Activated naive CD8-positive, alpha-beta T cell treated with anti-CD3 and anti-CD28 coated beads for 36 hours (primary cell): ENCODE measurements at places on chromosomes 5 and 9. TPM values are rescaled to one million over a fixed set of nuclear protein-coding genes. Genes with fewer than 3 reads are reported as not detected.

GRCh38 chr5:147854894-147855773 is 23.4 kb upstream of the SCGB3A2 start:
- no peak for DNase-seq

DNA sequence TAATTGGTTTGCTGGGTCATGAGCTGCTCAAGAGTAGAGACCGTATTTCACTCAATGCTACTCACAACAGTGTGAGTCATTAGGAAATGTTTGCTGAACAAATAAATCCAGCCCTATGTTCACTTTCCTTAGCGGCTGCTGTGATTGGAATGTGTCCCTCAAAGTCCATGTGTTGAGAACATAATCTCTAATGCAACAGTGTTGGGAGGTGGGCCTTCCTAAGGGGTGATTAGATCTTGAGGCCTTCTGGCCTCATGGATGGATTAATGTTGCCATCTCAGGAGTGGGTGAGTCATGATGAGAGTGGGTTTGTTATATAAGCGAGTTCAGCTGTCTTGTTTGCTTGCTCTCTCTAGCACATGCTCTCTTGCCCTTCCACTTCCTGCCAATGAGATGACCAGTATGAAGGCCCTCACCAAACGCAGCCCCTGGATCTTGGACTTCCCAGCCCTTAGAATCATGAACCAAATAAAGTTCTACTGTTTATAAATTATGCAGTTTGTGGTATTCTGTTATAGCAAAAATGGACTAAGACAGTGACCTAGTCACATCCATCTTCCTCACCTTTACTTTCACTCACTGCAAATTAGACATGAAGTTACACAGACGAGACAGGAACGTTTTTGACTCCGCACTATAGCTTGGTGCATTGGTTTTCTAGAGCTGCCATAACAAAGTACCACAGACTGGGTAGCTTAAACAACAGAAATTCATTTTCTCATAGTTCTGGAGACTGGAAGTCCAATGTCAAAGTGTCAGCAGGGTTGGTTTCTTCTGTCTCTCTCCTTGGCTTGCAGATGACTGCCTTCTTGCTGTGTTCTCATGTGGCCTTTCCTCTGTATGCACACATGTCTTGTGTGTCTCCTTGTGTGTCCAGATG is 50.9 kb upstream of the FAM169A start:
- no peak for DNase-seq

DNA sequence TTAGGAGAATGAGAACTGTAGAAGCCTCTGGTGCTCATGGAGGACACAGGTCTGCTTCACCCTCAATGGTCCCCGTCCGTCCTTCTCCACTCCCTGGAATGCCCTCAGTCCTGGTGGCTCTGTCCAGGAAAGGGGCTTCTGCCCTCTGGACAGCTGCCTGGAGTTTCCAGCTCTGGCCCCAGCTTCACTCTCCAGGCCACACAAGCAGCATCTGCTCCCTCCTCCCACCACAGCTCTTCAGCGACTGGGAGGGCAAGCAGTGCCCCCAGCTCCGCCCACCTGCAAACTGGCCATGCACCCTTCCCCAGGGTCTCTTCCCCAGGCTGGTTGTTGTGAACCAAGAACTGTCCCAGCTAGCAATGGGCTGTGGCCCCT is 4.7 kb downstream of the SARDH start:
- no peak for DNase-seq

- DNase-seq: no peak
These were observed 76.7 kb downstream of the GRAMD2B start for GRCh38 chr5:126499853-126500342.

DNA sequence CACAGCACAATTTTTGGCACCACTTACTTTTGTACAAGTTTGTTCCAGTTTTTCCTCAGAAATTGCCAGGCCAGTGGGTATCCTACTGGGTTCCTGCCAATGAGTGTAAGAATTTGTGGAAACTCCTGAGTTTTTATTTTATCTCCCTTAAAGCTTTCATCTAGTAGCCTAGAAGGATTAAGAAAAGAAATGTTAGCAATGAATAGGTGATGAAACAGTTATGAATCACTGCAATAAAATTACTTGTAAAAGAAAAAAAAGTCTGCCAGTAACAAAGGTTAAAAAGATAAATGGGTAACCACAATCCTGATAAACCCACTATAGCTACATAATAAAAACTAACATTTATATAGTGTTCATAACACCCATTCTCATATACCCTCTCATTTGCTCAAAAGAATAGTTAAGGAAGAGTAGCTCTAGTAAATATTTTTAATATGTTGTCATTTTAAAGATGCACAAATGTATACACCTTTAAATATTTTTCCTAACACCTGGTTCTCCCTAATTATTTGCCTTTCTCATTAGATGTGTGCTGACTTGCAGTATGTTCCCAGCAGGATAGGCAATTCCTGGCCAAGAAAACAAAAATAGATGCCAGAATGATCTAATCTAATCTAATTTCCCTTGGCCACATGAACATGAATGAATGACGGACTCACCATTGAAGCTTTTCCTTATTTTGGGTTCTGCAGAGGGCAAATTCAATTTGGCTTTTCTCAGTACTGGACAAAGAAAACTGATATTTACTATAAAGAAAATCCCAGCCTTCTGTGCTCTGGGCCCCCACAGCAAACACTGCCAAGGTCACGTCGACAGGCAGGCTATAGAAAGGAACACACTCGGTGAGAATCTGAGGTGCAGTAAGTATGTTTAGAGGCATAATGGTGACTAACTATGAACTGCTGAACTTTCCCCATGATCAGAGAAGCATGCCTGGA is 26.4 kb downstream of the ERAP1 start:
- DNase-seq: no peak

DNA sequence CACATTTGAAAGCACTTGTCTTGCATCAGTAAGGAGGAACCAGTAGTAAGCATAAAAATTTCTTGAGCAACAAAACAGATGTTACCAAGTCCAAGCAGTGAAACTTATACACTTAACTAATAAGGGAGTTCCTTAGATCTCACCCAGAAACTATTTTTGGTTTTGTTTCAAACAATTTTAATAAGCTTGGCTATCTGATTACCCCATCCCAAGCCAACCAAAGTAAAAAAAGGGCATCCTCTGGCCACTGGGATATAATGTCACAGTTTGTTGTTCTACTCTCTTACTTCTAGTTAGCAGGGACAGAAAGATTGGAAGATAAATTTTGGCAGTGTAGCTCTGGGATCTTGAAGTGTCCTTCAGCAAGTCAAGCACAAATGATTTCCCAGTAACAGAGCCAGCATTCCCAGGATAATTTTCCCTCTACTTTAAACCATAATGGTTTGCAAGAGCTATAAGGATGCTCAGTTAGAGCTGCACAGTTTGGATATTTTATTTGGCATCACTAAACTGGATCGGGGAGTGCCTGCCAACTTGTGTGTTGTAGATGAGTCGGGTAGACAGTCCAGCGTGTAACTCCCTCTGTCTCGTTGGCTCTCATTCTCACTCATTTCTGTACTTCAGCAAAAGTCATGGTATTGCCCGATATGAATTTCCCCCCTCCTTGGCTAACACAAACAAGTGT is 161.9 kb upstream of the HMHB1 start:
- DNase-seq: no peak

GRCh38 chr5:55177078-55177477 is 4.1 kb upstream of the CDC20B start:
- DNase-seq: no peak

DNA sequence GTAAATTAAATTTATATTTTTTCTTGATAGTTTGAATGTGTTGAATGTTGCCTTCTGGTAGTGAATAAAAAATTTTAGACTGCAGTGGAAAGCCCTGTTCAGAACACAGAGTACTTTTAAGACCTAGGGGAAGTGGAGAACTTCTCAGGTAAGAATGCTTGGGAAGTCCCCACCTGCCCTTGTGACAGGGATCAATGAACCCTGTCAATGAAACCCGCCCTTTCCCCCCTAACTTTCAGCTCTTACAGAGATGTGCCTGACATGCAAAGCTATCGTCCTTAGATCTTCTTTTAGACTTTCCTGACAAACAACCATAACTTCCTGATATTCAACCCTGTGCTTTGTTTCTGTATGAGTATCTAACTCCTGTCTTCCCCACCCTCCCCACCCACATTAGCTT is 562.7 kb downstream of the TLE4 start:
- no peak for DNase-seq

- DNase-seq: no peak
These were observed 31.3 kb downstream of the ARHGAP26 start for GRCh38 chr5:142801495-142801871.

Gene THG1L
- total RNA-seq: 32.1 TPM

Gene TMEFF1
- total RNA-seq: 0.10 TPM

Gene UNC5A
- not detected for total RNA-seq

Gene CMYA5
- 0.29 TPM for total RNA-seq

Gene PCDHGA2
- total RNA-seq: not detected

Gene PCDHGB4
- total RNA-seq: not detected
